ENCODE measurements at places on chromosomes 7 and 10. TPM values are rescaled to one million over a fixed set of nuclear protein-coding genes. Genes with fewer than 3 reads are reported as not detected.

Gene PDZD8
- 31.1 TPM for total RNA-seq

Gene KIF11
- 0.47 TPM for total RNA-seq

Gene ST7
- 4.9 TPM for total RNA-seq

Gene VAX1
- total RNA-seq = not detected

Gene FAM149B1
- 7.7 TPM for total RNA-seq

Gene SPDYE2
- 0.36 TPM for total RNA-seq

Gene PLAC9
- total RNA-seq = not detected

Gene UPK3B
- total RNA-seq = 1.3 TPM

Gene SLC26A3
- not detected for total RNA-seq

GRCh38 chr7:46850563-46851330 is 731.2 kb downstream of the TNS3 start:
- no peaks in the 10 kb centered on the region for H3K36me3 ChIP-seq
- DNase-seq = no peak
- no peaks in the 10 kb centered on the region for H3K4me1 ChIP-seq
- H3K27ac ChIP-seq = no peak overlapping the region

DNA sequence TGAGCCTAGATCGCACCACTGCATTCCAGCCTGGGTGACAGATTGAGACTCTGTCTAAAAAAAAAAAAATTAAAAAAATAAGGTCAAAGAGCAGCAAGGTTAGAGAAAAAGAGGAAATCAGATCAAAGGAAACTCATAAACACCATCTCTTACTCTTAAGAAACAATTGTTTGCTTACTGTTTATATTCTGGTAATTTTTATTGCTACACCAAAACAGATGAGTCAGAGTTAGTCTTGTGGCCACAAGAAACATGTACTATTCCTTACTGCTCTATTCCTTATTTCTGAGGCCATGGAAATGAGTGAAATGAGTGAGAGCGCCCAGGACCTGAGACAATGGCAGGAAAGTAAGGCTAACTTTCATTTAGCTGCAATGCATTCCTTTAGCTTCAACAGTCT is 387.3 kb downstream of the HPSE2 start:
- H3K27ac ChIP-seq = no peak overlapping the region
- H3K36me3 ChIP-seq = no peaks in the 10 kb centered on the region
- no peaks in the 10 kb centered on the region for H3K4me1 ChIP-seq

- no peak overlapping the region for H3K4me3 ChIP-seq
- no peaks in the 10 kb centered on the region for H3K36me3 ChIP-seq
Measured at GRCh38 chr7:114823290-114823689, 98.6 kb upstream of the MDFIC start.

GRCh38 chr10:24012249-24012803 is 196.6 kb upstream of the KIAA1217 start:
- no peaks in the 10 kb centered on the region for H3K36me3 ChIP-seq
- no peaks in the 10 kb centered on the region for H3K4me1 ChIP-seq
- no peak overlapping the region for H3K4me3 ChIP-seq

GRCh38 chr7:24727154-24728120 is 29.8 kb downstream of the GSDME start:
- no peaks in the 10 kb centered on the region for H3K36me3 ChIP-seq
- no peak overlapping the region for H3K27ac ChIP-seq
- H3K4me1 ChIP-seq = peaks cover 11% of the 10 kb centered on the region
- no peaks in the 10 kb centered on the region for H3K27me3 ChIP-seq
- no peak for DNase-seq

- peaks cover 7% of the 10 kb centered on the region for H3K36me3 ChIP-seq
- no peaks in the 10 kb centered on the region for H3K27me3 ChIP-seq
- H3K4me1 ChIP-seq = peaks cover 22% of the 10 kb centered on the region
Measured at GRCh38 chr10:100183481-100183880, 2.3 kb downstream of the ERLIN1 start.

- H3K36me3 ChIP-seq = no peaks in the 10 kb centered on the region
- no peak overlapping the region for H3K27ac ChIP-seq
- H3K27me3 ChIP-seq = no peaks in the 10 kb centered on the region
- H3K4me3 ChIP-seq = no peak overlapping the region
- no peak for DNase-seq
Measured at GRCh38 chr7:124879103-124879502, 50.5 kb downstream of the POT1 start.

GRCh38 chr7:138429577-138430250 is 30.3 kb upstream of the TRIM24 start:
- H3K36me3 ChIP-seq = no peaks in the 10 kb centered on the region
- no peak overlapping the region for H3K27ac ChIP-seq
- H3K4me3 ChIP-seq = no peak overlapping the region
- no peaks in the 10 kb centered on the region for H3K4me1 ChIP-seq

- H3K27me3 ChIP-seq = no peaks in the 10 kb centered on the region
- no peaks in the 10 kb centered on the region for H3K36me3 ChIP-seq
- no peak overlapping the region for H3K4me3 ChIP-seq
- peaks cover 24% of the 10 kb centered on the region for H3K4me1 ChIP-seq
Measured at GRCh38 chr10:4058514-4059029, 273.6 kb upstream of the KLF6 start.

DNA sequence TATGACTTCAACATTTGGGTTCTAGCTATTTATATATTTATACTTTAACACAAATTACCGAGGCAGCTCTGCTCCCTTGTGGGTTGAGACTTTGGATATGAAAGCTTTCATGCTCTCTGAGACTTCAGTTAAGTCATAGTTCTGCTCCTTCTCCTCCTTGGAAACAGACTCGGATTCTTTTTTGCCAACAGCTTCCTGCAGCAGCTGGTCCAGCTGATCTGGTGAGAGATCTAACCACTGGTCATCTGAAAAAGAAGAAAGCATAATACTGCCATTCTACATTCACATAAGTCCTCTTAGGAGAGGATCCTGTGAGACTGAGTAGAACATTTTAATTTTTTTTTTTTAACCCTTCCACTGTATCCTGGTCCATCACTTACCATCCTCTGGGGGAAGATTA is 28.6 kb downstream of the ECD start:
- H3K27me3 ChIP-seq = no peaks in the 10 kb centered on the region
- no peak overlapping the region for H3K4me3 ChIP-seq
- H3K36me3 ChIP-seq = peaks cover 81% of the 10 kb centered on the region

GRCh38 chr7:131148258-131148657 is 179.4 kb upstream of the MKLN1 start:
- no peak overlapping the region for H3K27ac ChIP-seq
- H3K27me3 ChIP-seq = no peaks in the 10 kb centered on the region
- H3K4me3 ChIP-seq = no peak overlapping the region
- H3K4me1 ChIP-seq = no peaks in the 10 kb centered on the region

DNA sequence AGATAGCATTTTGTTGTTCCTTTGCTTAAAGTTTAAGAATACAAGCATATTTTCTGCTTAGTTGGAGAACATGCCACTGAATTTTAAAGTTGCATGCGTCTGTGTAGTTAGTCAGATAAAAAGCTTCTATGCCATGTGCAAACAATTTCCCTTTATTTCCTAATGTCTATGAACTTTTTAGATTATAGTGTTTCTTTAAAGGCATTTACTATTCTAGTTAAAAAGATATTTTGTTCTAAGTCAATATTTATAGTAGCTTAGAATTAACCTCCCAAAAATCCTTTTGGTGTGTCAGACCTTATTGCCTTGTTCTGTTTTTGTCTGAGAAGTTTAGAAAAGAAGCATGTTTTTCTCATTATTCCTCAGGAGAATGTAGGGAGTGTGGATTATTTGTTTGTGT is 99.0 kb upstream of the GATA3 start:
- no peaks in the 10 kb centered on the region for H3K36me3 ChIP-seq
- H3K4me1 ChIP-seq = no peaks in the 10 kb centered on the region
- H3K27ac ChIP-seq = no peak overlapping the region
- DNase-seq = no peak

DNA sequence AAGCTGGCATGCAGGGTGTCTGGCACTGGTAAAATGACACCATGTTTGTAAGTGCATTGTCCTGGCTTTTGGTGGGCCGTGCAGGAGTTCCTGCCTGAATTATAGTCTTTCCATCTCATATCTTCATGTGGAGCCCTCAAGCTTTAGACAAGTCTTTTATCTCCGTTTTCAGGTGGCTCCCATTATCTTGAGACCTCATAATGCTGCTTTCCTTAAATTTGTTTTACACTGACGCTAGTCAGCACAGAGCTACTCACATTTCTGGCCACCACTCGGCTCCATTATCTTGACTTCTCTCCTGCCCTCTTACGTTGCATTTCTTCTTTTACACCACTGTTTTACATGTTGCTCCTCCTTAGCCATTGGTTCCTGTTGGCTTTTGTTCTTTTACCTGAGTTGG is 37.2 kb downstream of the LRRC4 start:
- H3K27me3 ChIP-seq = no peaks in the 10 kb centered on the region
- H3K4me3 ChIP-seq = no peak overlapping the region
- no peaks in the 10 kb centered on the region for H3K4me1 ChIP-seq
- no peak overlapping the region for H3K27ac ChIP-seq

DNA sequence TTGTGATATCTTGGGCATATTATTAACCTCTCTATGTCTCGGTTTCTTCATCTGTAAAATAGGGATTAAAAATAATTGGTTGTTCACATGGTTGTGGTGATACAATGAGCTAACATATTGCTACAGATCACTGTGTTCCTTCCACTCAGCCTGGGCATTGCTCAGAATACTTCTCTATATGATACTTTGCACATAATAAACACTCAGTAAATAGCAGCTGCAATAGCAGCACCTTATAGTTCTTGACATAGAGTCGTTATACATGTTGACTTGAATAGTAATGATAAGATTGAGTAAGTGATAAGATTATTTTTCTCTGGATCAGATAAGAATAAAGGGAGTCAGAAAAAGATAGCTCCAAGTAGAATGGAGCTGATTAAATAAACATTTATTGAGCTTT is 42.3 kb downstream of the PTTG1IP2 start:
- H3K4me3 ChIP-seq = no peak overlapping the region
- no peaks in the 10 kb centered on the region for H3K36me3 ChIP-seq
- no peaks in the 10 kb centered on the region for H3K4me1 ChIP-seq
- H3K27me3 ChIP-seq = no peaks in the 10 kb centered on the region
- DNase-seq = no peak
- no peak overlapping the region for H3K27ac ChIP-seq

DNA sequence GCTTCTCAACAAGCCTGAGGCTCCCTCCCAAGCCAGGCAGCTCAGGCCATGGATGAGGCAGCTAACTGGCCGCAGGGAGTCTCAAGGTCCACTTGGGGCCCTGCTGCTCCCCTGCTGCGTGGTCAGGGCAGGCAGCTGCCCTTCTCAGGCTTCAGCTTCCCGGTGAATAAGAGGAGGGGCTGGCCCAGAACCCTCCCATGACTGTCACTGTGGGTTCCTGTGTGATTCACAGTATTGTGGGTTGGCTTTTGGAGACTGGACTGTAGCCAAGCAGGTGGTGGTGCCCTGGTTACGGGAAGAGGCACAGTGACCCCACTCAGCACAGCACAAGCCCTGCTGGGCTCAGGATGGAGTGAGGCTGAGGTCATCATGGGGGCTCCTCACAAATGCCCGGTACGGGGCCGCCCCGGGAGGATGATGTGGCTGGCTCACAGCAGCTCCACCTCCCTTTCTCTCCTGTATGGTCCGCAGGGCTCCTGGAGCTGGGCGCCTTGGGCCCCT is 189.8 kb downstream of the HECW1 start:
- no peaks in the 10 kb centered on the region for H3K27me3 ChIP-seq
- H3K4me3 ChIP-seq = no peak overlapping the region
- H3K27ac ChIP-seq = no peak overlapping the region
- no peaks in the 10 kb centered on the region for H3K4me1 ChIP-seq
- DNase-seq = no peak
- no peaks in the 10 kb centered on the region for H3K36me3 ChIP-seq

DNA sequence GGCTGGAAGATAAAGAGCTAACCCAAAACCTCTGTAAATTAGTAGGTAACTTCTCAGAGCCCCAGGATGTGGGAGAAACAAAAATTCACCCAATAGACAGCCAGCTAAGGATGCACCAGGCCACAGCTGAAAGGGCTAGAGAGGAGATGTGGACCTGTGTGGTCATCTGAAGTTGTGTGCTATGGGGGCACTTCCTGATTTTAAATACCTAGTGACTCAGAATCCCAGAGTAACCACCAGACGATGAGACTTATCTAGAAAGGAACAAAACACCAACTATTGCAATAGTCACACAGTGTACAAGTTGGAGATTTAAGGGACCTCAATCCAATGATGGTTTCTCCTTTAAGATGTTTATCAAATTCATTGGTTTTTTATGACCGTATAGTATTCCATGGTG is 408.3 kb upstream of the ANKRD30A start:
- H3K36me3 ChIP-seq = no peaks in the 10 kb centered on the region
- H3K27ac ChIP-seq = no peak overlapping the region
- no peak for DNase-seq
- H3K4me1 ChIP-seq = no peaks in the 10 kb centered on the region
- no peak overlapping the region for H3K4me3 ChIP-seq

DNA sequence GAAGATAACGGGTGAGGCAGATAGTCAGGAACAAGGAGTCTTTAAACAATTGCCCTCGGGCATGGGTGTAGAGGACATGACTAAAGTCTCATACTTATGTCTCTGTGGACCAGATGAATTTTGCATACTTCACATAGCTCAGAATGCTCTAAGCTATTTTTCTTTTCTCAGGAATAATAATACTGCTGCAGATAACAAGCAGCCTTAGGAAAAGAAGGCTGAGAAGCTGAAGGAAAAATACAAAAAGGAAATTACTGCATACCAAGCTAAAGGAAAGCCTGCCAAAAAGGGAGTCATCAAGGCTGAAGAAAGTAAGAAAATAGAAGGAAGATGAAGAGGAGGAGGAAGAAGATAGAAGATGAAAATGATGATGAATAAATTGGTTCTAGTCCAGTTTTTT is 13.4 kb upstream of the ERCC6 start:
- H3K36me3 ChIP-seq = no peaks in the 10 kb centered on the region
- H3K4me1 ChIP-seq = no peaks in the 10 kb centered on the region
- no peak for DNase-seq
- no peak overlapping the region for H3K4me3 ChIP-seq

GRCh38 chr7:126022452-126022851 is 1092.8 kb upstream of the POT1 start:
- no peak overlapping the region for H3K27ac ChIP-seq

- DNase-seq = no peak
- H3K4me3 ChIP-seq = no peak overlapping the region
Measured at GRCh38 chr7:146355216-146355615, 238.6 kb downstream of the CNTNAP2 start.

GRCh38 chr10:66852811-66853210 is 73.0 kb upstream of the LRRTM3 start:
- no peaks in the 10 kb centered on the region for H3K36me3 ChIP-seq
- no peak for DNase-seq
- no peak overlapping the region for H3K4me3 ChIP-seq

DNA sequence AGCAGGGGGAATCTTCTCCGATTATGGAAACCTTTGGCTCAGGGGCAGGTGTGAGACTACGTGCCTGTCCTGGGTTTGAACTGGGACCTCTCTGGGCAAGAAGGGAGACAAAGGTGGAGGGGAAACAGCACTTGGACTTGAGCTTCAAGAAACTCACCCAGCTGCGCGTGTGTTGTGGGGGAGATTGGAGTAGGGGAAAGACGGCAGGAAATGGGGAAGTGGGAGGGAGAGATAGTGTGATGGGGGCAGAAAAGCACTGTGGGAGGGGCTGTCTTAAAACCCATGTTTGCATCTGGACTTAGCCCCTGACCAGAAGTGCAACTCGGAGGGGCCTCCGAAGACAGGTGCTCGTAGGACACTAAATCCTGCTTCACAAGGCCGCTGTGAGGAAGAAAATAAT is 107.0 kb downstream of the HIP1 start:
- no peak for DNase-seq
- H3K27me3 ChIP-seq = no peaks in the 10 kb centered on the region
- no peak overlapping the region for H3K4me3 ChIP-seq
- H3K4me1 ChIP-seq = no peaks in the 10 kb centered on the region
- no peak overlapping the region for H3K27ac ChIP-seq

Data from CD4-positive, alpha-beta T cell (primary cell).